ENCODE measurements at places on chromosomes 3 and 15. TPM values are rescaled to one million over a fixed set of nuclear protein-coding genes. Genes with fewer than 3 reads are reported as not detected.

Gene ANO10
- 38.8 TPM for polyA plus RNA-seq

Gene P2RY13
- 1.5 TPM for polyA plus RNA-seq

Gene OXNAD1
- polyA plus RNA-seq = 16.3 TPM

Gene AP3B2
- 3.1 TPM for polyA plus RNA-seq

Gene KCNAB1
- polyA plus RNA-seq = 3.3 TPM

Gene THPO
- 2.4 TPM for polyA plus RNA-seq

Gene FGF12
- polyA plus RNA-seq = 6.1 TPM

Gene CCDC39
- polyA plus RNA-seq = 4.6 TPM

Gene LRRC3B
- 1.9 TPM for polyA plus RNA-seq

Gene GCSAM
- polyA plus RNA-seq = 2.3 TPM

Gene SPG21
- 121 TPM for polyA plus RNA-seq

Gene CD80
- 0.27 TPM for polyA plus RNA-seq

DNA sequence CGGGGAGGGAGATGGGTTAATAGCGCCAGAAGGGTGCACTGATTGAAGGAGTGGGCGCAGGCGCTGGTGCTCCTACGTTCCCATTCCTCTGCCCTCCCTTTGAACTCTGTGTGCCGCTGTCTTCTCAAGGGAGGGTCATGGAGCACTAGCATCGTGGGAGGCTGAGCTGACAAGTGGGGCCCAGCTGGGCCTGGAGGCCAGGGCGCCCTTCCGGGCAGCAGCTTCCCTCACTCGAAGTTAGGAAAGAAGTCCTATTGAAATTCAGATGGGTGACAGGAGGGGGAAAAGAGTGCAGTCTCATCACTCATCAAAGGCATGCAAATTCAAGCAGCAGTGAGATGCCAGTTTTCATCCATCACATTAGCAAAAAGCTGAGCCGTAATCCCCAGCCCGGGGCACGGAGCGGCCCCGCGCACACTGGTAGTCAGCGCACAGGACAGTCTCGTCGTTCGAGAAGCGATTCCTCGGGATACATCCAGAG is 128.2 kb downstream of the LRRK1 start:
- no peak for DNase-seq

GRCh38 chr15:83959477-83959876 is 276.1 kb upstream of the GOLGA6L4 start:
- no peak for DNase-seq

- DNase-seq = no peak
These were observed 43.0 kb downstream of the CD200R1 start for GRCh38 chr3:112931736-112932521.

DNA sequence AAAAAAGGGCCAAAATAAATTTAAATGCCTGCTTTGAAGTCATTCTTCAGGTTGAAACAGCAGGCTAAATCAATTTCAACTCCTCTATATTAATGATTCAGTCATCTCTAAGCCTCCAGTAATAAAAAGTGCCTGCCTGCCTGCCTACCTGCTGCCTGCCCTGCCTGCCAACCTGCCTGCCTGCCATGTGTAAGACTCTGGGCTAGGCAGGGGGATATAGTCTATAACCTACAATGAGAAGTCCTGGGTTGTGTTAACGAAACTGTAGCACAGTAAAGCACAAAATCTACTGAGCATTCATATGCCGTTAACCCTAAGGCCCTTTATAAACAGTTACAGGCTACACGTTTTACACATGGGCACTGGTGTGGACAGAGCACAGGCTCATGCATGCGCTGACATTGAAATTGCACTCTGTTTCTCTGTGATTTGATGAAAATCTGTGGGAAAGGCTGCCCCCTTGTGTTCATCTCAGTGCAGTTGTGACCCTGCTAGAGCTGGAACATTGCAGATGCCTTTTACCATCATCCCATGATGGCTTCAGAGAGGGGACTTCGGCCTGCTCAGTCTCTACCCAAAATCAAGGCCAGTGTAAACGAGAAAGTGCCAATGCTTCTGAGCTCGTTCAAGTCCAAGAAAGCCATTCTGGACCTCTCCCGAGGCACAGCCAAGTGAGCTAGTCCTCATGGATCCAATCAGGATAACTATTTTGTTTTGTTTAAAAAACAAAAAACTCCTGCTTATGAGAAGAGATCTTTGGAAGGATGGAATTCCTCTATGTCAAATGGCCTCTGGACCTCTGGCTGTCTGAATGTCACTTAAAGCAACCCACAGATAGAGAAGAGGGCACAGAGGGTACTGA is 64.6 kb downstream of the EFL1 start:
- DNase-seq = peak; percentile 76

- DNase-seq = no peak
These were observed 162.2 kb upstream of the TLE3 start for GRCh38 chr15:70259640-70260508.

- no peak for DNase-seq
These were observed 5.0 kb downstream of the NUDT16 start for GRCh38 chr3:131386429-131387165.

DNA sequence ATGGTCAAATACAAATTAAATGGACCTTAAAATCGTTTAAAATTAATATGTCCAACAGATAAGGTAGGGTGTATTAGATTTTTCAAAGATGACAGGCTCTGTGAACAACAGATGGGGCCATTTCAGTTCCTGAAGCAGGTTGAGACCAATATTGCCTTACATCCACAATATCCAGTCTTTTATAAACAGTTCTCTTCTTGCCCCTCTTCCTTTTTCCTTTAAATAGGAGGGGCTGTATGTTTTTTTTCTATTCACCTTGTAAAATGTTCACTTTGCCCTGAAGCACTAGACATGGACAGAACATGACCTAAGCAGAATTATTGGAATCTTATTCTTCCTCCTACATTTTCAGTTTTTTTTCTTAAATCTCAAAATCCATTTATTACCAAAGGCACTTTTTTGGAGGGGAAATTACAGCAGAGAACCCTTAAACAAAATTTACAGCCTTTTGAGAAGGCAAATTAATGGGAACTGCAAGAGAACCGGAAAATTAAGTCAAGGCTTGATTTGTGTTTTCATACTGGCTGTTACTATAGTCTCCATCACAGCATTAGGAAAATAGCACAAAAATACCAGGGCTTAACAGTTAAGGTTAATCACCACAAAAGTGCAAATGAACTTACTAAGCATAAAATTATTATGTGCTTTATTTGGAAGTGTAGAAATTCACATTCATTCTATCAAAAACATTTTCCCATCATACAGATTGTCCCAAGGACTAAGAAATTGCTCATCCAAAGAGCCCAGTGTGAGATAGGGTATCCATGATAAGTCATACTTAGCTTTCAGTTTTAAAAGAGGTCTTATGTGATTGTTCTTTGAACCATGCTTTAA is 55.8 kb downstream of the CMSS1 start:
- DNase-seq = peak; percentile 41

DNA sequence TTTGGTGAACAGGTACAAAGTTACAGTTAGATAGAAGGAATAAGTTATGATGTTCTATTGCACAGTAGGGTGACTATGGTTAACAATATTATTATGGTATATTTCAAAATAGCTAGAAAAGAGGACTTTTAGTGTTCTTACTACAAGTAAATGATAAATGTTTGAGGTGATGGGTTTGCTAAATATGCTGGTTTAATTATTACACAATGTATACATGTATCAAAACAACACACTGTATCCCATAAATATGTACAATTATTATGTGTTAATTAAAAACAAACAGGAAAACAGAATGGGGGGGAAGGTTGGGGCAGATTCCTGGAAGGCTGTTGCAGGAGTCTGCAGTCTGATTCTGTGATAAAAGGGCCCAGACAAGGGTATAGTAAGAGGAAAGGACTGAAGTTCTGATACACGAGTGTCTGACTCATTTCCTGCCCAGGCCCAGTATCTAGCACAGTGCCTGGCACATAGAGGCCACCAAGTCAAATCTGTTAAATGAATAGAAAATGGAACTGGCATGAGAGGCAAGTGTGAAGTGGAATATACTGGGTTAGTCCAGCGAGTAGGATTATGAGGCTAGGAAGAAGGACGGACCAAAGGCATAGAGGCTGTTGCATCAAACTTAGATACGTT is 7.2 kb upstream of the ENTPD3 start:
- DNase-seq = no peak

DNA sequence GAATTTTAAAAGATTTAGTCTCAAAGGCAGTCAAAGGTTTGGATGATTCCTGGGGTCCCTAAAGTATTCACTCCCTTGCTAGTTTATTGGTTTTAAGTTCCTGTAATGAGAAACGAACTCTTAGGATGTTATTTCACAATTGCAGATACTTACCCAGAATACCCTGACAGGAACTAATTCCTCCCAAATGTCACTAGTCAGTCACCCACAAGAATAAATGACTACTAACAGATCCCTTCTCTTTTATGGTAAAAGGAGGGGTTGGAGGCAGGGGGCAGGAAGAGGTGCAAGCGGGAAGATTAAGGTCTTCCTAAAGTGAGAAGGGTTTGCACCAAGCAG is 174.2 kb upstream of the SLC2A2 start:
- no peak for DNase-seq

GRCh38 chr3:46183330-46183729 is 24.8 kb downstream of the CCR1 start:
- no peak for DNase-seq

DNA sequence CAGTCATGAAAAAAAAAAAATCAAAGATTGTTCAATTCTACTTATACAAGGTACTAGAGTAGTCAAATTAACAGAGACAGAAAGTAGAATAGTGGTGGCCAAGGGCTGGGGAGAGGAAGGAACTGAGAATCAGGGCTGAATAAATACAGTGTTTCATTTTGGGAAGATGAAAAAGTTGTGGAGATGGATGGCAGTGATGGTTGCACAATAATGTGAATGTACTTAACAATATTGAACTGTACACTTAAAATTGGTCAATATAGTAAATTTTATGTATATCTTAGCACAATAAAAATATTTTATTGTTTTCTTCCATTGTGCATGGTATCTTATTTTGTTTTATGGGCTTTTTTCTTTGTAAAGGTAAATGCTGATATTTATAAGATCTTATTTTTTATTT is 262.2 kb upstream of the AGTR1 start:
- DNase-seq = no peak

GRCh38 chr3:112802338-112802737 is 44.3 kb downstream of the CD200R1L start:
- DNase-seq = no peak

All from renal cortex interstitium (tissue), 15 donors.